Activated T-cell treated with anti-CD3 and anti-CD28 coated beads, Interleukin-2, amount 50 U/mL, for 48 hours (primary cell): ENCODE measurements at places on chromosomes 13 and 19.

GRCh38 chr19:15820646-15821045 lies 5.2 kb upstream of the OR10H1 start:
- DNase-seq = no peak

- DNase-seq = peak; percentile 86
Measured at GRCh38 chr19:48635263-48635965, 1.8 kb downstream of the DBP start.

- no peak for DNase-seq
Measured at GRCh38 chr19:55482156-55482961, 2.6 kb upstream of the NAT14 start.

DNA sequence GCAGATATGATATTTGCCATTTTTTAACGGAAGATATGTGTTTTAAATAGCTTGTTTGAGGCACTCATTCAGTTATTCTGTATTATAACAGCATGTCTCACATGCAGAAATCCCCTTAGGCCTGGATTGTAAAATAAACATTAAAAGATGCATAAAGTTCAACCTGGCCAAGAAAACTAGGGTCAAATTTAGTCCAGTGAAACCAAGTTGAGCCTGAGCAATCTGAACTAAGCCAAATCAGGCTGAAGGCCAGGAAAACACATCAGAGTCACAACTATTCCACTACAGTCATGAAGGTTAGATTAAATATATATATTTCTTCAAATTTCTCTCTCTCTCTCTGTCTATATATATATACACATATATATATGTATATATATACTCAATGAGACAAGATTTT lies 504.8 kb downstream of the SLITRK1 start:
- DNase-seq = no peak

DNA sequence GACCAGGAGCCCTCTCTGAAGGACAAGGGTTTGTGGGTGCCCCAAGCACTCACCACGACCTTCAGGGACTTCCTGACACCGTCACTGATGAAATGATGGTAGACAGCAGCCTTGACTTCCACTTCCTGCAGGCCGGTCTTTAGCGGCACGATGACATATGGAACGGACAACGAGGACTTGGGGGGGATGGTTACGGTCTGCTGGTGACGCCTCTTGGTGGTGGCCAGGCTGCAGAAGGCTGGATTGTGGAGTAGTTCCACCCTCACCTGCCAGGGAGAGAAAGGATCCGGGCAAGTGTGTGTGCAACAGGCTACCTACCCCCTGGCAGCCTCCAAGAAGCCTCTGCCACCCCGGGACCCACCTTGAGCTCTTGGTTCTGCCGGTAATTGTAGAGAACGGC lies 23.2 kb downstream of the C3 start:
- no peak for DNase-seq

- DNase-seq = peak; percentile 11
Measured at GRCh38 chr19:30062065-30062906, 120.2 kb downstream of the URI1 start.

DNA sequence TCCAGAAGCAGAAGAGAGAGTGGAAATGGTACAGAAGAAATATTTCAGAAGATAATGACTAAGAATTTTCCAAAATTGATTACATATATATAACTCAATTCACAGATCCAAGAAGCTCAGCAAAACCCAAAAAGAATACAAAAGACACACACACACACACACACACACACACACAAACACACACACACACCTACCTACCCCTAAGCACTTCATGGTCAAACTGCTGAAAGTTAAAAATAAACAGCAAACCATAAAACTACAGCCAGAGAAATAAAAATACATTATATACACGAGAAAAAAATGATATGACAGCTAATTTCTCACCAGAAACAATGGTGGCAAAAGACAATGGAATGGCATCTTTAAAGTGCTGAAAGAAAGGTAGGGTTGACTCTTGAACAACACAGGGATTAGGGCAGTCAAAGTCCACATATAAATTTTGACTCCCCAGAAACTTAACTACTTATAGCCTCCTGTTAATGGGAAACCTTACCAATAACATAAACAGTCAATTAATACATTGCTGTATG lies 49.2 kb downstream of the DIAPH3 start:
- no peak for DNase-seq

DNA sequence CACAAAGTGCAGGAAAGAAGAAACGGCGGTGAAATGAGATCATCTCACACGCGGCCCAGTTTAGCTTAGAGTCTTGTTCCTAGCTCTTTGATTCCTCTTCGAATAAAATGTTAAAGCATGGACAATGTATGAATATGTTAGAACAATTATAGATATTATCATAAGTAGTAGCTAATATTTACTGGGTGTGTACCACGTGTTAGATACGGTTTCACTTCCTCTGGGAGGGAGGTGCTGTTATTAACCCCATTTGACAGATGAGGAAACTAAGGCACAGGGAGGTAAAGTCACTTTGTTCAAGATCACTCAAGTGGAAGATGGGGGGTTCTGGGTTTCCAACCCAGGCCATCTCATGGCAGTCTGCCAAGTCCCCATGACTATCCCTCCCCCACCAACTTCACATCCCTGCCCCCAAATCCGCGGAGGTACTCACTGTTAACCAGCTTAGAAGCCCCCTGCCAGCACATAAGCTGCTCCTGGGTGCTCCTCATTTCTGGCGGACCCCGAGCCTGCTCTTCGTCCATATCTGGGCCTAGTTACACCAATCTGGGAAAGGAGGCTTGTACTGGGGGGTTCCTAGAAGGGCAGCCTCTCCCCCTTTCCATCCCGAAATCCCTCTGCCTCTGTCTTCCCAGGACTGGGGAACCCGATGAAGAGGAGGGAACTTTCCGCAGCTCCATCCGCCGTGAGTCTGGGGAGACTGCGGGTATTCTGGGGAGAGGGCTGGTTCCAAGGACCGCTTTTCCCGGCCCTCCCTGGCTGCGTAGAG lies 1.0 kb upstream of the FXYD7 start:
- no peak for DNase-seq

GRCh38 chr13:75076476-75076875 lies 405.5 kb downstream of the TBC1D4 start:
- no peak for DNase-seq

- no peak for DNase-seq
Measured at GRCh38 chr19:47523473-47523872, 8.6 kb upstream of the NAPA start.

DNA sequence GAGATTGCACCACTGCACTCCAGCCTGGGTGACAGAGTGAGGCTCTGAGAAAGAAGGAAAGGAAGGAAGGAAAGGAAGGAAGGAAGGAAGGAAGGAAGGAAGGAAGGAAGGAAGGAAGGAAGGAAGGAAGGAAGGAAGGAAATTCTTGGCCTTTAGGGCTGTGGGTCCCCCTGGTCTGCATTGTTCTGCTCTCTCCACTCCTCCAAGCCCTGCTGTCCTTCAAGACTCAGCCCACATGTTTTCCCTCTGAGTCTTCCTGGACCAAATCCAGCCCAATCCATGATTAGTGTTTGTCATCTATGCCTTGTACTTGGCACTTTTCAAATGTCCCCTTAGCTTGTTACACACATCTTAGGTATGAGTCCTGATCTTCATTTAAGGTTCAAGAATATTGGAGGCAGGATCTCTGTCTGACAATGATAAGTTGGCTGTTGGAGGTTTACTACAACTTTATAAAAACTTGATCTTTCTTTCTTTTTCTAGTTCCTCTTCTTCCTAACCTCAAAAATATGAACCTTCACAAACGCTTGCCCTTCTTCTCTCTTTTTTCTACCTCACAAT lies 48.8 kb upstream of the INTS6 start:
- DNase-seq = no peak

DNA sequence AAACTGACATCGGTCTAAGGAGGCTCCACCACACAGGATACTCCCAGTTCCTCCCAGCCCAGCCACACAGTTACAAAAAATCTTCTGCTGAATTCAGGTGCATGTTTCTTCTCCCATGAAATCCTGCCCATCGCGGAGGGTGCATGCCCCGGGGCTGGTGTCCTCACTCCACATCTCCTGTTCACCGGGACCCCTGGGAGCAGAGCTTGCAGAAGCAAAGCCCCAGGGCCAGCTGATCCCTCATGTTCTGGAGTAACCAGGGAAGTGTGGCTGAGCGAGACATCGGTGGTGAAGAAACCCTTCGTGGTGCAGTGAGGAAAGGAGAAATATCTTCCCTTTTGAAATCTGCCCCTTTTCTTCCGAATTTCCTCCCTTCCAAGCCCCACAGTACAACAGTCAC lies 904 bp upstream of the SIGLEC9 start:
- DNase-seq = no peak

DNA sequence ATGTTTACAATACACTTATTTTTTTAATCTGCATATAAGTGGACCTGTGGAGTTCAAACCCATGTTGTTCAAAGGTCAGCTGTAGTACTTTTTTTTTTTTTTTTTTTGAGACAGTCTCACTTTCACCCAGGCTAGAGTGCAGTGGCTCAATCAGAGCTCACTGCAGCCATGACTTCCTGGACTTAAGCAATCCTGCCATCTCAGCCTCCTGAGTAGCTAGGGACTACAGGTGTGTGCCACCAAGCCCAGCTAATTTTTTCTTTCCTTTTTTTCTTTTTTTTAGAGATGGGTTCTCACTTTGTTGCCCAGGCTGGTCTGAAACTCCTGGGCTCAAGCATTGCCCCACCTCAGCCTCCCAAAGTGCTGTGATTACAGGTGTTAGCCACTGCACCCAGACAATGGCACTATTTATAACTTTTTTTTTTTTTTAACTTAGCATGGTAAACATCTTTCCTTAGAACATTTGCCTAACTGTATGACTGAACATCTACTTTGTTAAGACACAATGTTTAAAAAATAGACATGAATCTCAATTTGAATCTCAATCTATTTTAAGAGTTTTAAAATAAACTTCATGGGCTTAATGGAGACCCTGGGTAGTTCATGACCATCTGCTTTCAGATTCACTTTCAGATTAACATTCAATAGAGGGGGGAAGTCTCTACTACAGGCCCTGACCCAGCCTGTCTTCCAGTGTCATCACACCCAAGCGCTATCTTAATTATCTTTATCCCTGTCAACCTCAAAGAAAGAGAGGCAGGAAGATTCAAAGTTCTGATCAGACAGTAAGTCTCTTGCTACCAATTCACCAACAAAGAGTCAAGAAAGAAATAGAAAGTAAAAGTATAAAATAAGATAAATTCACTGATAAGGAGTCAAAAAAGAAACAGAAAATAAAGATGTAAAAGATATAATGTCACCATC lies 97.7 kb upstream of the DOCK9 start:
- no peak for DNase-seq

GRCh38 chr13:42219876-42220275 lies 52.1 kb upstream of the AKAP11 start:
- no peak for DNase-seq

DNA sequence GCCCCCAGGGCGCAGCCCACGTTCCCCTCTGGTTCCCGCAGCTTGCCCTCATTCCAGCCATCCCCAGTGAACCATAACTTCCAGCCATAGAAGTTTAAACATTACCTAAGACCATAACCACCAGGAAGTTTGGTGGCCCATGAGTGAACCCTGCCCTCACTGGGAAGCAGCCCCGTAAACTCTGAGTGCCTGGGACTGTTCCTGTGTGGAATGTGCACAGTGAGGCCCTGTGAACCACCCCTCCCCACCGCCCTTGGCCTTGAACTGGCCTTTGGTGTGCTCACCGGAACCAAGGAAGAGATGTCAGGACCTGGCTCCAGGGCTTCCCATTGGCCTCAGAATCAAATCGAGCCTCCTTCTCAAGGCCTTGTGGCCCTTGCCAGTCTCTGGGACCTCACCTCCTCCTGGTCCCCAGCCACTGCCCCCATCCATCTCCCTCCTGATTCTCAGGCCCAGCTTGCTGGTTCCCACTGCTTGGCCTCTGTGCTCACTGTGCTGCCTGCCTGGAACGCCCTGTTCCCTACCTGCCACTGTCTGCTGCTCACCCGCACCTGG lies 46.5 kb downstream of the DNM2 start:
- DNase-seq = no peak

- no peak for DNase-seq
Measured at GRCh38 chr13:102702965-102703725, 8.3 kb upstream of the METTL21C start.

GRCh38 chr13:84137292-84137691 lies 255.0 kb upstream of the SLITRK1 start:
- peak; percentile 35 for DNase-seq

GRCh38 chr19:18763674-18764590 lies 27.2 kb downstream of the COMP start:
- DNase-seq = no peak

DNA sequence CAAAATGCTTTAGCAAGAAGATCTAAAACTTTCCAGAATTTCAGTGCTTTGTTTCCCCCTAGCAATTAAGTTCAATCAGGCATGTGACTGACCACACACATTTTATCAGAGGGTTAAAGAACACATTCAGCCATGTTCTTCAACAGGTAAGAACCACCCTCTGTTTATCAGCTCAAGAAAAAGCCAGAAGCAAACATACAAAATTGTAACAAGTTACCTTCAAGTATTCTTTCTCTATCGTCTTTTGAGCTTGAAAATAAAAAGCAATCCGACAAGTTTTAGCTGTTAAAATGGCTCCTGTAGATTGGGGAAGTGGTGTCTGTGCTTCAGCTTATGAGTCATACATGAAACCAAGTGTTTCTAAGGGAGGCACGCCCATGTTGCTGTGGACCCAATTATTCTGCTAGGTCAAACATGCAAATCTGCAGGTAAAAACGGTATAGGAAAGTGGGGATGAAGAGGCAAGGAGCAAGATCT lies at the start of gene ELF1:
Gene ELF1 (minus strand): TSS at position 306 of the 477 bp plus-strand sequence. CDS start 37,262 bp downstream, outside the sequence.
- DNase-seq = peak; percentile 47

GRCh38 chr19:57348136-57348535 lies 2.9 kb upstream of the ZNF304 start:
- DNase-seq = no peak

GRCh38 chr19:38399081-38399480 lies 3.8 kb upstream of the FAM98C start:
- DNase-seq = no peak

GRCh38 chr19:33859016-33859415 lies 62.3 kb downstream of the KCTD15 start:
- no peak for DNase-seq

DNA sequence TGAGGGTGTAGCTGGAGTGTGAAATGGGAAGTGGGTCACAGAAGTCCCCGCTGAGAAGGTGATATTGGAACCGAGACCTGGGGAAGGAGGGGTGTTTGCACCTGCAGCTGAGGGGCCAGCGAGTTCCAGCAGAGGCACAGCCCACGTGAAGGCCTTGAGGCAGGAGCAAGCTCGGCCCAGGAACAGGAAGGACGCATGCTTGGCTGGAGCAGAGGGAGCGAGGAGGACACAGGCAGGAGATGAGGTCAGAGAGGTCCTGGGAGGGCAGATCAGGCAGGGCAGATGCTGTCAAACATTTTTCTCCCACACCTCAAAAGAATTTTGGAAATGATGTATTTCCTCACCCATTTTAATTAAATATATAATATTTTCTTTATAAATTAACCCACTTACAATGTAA lies 9.3 kb downstream of the ZNF415 start:
- no peak for DNase-seq

GRCh38 chr19:10817291-10818038 lies 18.5 kb downstream of the TMED1 start:
- no peak for DNase-seq

GRCh38 chr13:74820809-74821208 lies 661.2 kb downstream of the TBC1D4 start:
- no peak for DNase-seq

GRCh38 chr13:78686461-78686860 lies 27.5 kb upstream of the OBI1 start:
- no peak for DNase-seq
